ENCODE measurements at places on chromosomes 11 and 22.

- H3K36me3 ChIP-seq, result peaks cover 3% of the 10 kb centered on the region
- no peak overlapping the region for H3K27ac ChIP-seq
- no peak overlapping the region for H3K4me3 ChIP-seq
- no peaks in the 10 kb centered on the region for H3K4me1 ChIP-seq
- peaks cover 18% of the 10 kb centered on the region for H3K27me3 ChIP-seq
Observed at GRCh38 chr22:17112491-17113042, 8.6 kb downstream of the TMEM121B start.

GRCh38 chr11:23227078-23227445 lies 366.8 kb upstream of the CCDC179 start:
- H3K4me3 ChIP-seq, result no peak overlapping the region
- no peaks in the 10 kb centered on the region for H3K27me3 ChIP-seq
- no peaks in the 10 kb centered on the region for H3K36me3 ChIP-seq
- H3K4me1 ChIP-seq, result peaks cover 8% of the 10 kb centered on the region
- DNase-seq, result no peak

DNA sequence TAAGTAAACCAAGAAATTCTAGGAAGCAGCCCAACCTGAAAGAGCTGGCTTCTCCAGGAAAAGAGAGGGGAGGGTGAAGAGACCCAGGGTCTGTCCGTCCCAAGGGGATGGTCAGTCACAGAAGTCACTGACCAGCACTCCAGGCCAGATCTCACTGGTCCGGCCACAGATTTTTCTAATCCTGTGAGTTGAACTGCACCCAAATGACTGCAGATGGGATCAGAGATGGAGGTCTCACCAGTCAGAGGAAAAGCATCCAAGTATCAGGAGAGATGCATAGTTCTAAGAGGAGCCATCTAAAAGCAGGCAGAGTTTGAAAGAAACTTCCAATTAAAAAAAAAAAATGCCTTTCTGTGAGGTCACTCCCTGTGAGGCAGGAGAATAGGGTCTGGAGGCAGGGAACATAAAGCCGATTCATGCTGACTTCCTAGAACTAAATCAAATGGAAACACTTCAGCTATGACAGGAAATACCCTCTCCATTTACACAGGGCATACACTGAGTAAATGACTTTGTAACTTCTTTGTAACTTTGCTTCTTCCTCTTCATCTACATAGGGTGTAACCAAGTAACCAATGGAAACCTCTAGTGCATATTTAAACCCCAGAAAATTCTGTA lies 144.5 kb downstream of the CCDC34 start:
- no peaks in the 10 kb centered on the region for H3K27me3 ChIP-seq
- peak overlapping the region; percentile 87 for H3K4me3 ChIP-seq
- peaks cover 47% of the 10 kb centered on the region for H3K4me1 ChIP-seq
- H3K27ac ChIP-seq, result peak overlapping the region; percentile 94

- H3K4me1 ChIP-seq, result peaks cover 4% of the 10 kb centered on the region
- no peak overlapping the region for H3K27ac ChIP-seq
- H3K27me3 ChIP-seq, result no peaks in the 10 kb centered on the region
- DNase-seq, result no peak
Observed at GRCh38 chr11:83019888-83020579, 51.7 kb downstream of the RAB30 start.

DNA sequence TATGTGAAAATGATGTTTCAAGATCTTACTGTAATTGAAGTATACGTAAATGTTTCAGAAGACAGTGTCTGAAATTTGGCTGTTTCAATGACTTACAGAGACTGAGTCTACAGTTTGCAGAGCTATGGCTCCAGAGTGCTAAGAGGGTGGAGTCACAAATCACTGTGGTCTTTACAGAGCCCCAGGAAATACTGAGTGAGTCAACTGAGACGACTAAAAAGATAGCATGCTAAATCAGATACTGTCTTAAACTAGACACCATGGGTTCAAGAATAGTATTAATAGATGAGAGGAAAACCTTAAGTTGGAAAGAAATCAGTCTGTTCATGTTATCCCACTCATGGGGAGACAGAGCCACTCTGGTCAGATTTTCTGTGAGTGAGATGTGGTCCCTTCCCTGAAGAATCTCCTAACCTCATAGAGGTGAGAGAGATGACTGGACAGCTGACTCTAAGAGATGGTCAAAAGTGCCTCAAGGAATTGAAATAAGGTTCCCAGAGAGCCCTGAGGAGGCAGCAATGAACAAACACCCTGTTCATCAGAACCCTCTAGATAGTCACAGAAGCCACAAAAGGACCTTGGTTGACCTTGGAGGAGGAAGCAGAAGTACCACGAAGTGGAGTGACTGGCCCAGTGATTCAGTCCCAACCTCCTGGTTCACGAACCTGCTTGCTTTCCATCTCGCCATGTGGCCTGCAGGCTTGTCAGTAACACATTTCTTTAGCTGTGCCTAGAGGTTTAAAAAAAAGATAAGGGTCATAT lies 30.2 kb downstream of the C11orf91 start:
- no peak overlapping the region for H3K27ac ChIP-seq
- H3K4me3 ChIP-seq, result no peak overlapping the region
- H3K27me3 ChIP-seq, result no peaks in the 10 kb centered on the region
- H3K4me1 ChIP-seq, result no peaks in the 10 kb centered on the region

DNA sequence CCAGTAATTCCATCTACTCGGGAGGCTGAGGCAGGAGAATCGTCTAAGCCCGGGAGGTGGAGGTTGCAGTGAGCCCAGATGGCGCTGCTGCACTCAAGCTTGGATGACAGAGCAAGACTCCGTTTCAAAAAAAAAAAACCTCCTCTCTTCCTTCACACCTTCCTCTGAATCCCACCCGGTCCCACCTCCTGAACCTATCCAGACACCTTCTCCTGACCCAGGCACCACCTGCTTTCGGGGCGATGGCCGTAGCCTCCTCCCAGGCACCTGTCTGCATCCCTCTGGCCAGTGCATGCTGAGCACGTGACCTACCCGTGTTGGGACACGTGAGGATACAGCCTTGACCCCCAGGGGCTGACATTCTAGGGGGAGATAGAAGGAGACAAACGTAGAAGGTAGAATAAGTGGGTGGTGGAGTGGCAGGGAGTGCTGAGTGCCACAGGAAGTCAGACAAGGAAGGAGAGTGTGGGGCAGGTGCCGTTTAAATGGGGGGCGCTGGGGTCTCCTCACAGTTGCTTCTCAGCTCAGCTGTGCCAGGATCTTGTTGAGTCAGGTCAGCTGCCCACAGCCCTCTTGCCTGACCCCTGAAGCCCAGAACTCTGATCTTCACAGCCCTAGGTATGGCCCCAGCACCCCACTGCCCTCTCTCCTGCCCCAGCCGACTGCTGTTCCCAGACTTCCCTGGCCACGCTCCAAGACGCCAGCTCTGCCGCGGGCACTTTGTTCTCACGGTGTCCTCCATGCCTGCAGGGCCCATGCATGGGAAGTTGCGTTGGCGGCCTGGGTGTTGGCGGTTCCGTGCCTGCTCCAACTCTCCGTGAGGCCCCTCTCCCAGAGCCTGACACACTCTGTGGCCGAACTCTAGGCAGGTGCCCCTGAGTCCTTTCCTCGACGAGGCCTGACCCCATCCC lies 1.2 kb upstream of the MIOX start:
- no peaks in the 10 kb centered on the region for H3K4me1 ChIP-seq
- peaks cover 29% of the 10 kb centered on the region for H3K27me3 ChIP-seq
- no peak overlapping the region for H3K4me3 ChIP-seq
- H3K36me3 ChIP-seq, result no peaks in the 10 kb centered on the region
- no peak overlapping the region for H3K27ac ChIP-seq

DNA sequence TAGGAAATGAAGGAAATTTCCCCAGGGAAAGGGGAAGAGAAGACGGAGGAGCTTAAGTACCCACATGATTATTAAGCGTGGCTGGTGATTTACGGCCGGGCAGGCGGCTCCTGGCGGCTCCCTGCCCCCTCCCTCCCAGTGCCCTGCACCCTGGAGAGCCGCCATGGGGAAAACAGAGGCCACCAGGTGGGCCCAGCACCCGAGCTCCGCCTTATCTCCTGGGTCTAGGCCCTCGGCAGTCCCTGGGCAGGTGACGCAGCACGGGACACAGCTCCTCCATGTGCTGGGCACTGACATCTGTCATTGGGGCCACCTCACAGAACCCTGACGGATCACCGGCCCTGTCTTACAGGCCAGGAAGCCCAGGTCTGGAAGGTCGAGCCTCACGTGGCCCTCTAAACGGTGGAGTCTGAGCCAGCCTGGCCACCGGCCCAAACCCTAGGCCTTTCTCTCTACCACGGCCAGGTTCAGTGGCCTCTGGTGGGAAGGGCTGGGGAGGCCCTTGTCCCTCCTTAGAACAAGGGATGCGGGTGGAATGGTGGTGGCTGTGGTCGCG lies 60.2 kb upstream of the PPARA start:
- H3K27me3 ChIP-seq, result no peaks in the 10 kb centered on the region
- no peak for DNase-seq
- H3K4me1 ChIP-seq, result no peaks in the 10 kb centered on the region
- H3K27ac ChIP-seq, result no peak overlapping the region
- no peaks in the 10 kb centered on the region for H3K36me3 ChIP-seq

GRCh38 chr22:41311487-41311886 lies 10.2 kb downstream of the ZC3H7B start:
- H3K4me1 ChIP-seq, result no peaks in the 10 kb centered on the region
- DNase-seq, result no peak
- peaks cover 19% of the 10 kb centered on the region for H3K36me3 ChIP-seq
- H3K4me3 ChIP-seq, result no peak overlapping the region

GRCh38 chr11:119787074-119787461 lies 58.1 kb upstream of the NECTIN1 start:
- no peaks in the 10 kb centered on the region for H3K36me3 ChIP-seq
- peaks cover 6% of the 10 kb centered on the region for H3K27me3 ChIP-seq
- no peak overlapping the region for H3K4me3 ChIP-seq
- H3K4me1 ChIP-seq, result peaks cover 10% of the 10 kb centered on the region
- no peak overlapping the region for H3K27ac ChIP-seq

DNA sequence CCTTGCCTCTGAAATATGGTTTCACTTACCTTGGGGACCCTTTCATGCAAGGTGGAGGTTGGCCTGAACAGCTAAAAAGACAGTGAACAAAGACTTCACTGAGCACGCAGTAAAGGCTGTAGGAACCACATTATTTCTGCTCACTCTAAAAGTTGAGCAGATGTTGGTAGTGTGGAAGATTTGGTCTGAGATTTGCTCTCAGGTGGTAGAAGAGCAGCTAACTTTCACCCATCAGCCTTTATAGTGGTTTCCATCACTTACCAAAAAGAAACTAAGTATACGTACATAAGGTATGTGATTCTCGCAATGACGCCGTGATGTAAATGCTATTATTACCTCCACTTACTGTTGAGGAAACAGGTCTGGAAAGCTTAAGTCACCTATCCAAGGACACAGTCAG lies 47.3 kb downstream of the PRR5L start:
- H3K36me3 ChIP-seq, result no peaks in the 10 kb centered on the region
- H3K27me3 ChIP-seq, result no peaks in the 10 kb centered on the region
- DNase-seq, result no peak
- H3K4me3 ChIP-seq, result no peak overlapping the region

GRCh38 chr22:39350757-39351688 lies 1.2 kb downstream of the SYNGR1 start:
- peak overlapping the region; percentile 82 for H3K4me3 ChIP-seq
- no peaks in the 10 kb centered on the region for H3K36me3 ChIP-seq
- H3K27me3 ChIP-seq, result no peaks in the 10 kb centered on the region
- peaks cover 24% of the 10 kb centered on the region for H3K4me1 ChIP-seq

GRCh38 chr11:27977031-27977430 lies 130.9 kb downstream of the KIF18A start:
- DNase-seq, result no peak
- H3K27me3 ChIP-seq, result no peaks in the 10 kb centered on the region

DNA sequence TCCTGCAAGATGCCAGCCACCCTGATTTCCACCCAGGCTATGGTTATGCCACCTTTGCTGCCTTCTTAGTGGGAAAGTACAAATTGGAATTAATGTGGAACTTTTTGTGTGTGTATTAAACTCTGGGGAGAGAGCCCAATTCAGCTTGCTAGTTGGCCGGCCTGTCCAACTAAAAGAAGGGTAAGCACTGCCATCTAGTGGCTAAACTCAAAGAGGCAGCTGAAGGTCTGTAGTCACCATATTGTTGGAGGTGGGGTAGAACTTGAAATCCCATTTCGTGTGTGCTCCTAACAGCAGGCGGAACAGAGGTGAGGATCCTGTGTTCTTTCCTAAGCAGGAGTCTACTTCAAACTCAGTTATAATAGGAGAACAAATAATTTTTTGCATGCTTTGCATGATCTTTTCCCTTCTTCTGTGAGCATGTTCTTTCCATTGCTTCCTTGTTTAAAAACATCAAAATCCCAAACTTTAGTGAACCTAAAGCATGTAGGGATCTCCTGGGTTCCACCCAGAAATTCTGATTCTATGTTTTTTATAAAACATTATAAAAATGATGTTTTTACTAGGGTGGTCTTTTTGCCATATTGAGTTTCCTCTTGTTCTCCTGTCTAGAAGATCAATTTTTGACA lies 138.8 kb upstream of the SORL1-AS1 start:
- H3K4me1 ChIP-seq, result no peaks in the 10 kb centered on the region
- H3K36me3 ChIP-seq, result peaks cover 24% of the 10 kb centered on the region
- no peaks in the 10 kb centered on the region for H3K27me3 ChIP-seq

DNA sequence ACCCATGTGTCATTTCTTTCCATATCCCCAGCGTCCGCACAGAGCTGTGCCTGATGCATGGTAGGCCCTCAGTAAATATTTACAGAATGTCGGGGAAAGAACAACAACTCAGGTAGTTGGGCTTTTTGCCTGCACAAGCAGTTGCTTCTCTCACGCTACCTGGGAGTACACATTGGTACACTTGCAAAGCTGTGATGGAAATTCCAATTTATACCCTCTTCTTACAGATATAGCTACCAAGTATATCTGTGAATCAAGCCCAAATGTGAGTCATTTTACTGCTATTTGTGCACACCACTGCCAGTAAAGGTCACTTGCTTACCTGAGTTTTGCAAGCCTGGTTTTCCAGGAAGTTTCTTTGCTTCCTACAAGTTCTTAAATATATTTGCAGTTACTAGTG lies 333.0 kb upstream of the NARS2 start:
- no peak for DNase-seq
- H3K36me3 ChIP-seq, result peaks cover 2% of the 10 kb centered on the region
- H3K27me3 ChIP-seq, result no peaks in the 10 kb centered on the region
- H3K27ac ChIP-seq, result no peak overlapping the region

All from mesothelial cell of epicardium (in vitro differentiated cells).